ENCODE measurements at places on chromosomes 16 and 17.

- no peak for DNase-seq
These were observed 2.3 kb downstream of the FOXC2 start for GRCh38 chr16:86568677-86569623.

DNA sequence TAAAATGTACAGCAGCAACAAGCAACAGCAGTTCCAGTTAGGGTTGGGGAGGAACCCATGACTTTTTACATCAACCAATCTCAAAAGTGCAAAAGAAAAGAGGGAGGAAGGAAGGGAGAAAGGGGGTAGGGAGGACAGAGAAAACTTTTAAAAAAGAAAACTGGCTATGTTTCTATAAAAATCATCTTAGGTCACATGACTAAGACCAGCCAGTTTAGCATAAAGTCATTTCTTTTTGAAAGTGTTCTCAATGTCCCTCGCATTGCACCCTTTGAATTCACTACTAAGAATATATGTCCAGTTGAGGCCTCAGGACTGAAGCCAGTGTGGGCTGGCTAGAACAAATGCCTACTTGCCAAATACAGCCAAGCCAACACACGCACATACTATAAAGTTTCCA is 28.9 kb downstream of the DCUN1D3 start:
- no peak for DNase-seq

- DNase-seq = no peak
These were observed 263.1 kb upstream of the TNRC6C start for GRCh38 chr17:77695386-77695785.

- DNase-seq = no peak
These were observed 9.0 kb downstream of the MAP2K6 start for GRCh38 chr17:69423450-69423849.

DNA sequence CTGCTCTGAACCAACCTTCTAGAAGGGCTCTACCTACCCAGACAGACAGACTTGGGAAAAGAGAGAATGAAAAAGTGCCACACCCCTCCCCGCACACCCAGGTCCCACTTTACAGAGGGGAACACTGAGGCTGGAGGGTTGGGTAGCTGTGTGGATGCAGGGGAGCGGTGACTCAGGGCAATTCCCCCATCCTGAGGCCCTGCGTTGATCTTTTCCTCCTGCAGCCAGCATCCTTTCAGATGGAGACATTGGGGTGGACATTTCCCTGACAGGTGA is 10.0 kb downstream of the CETP start:
- DNase-seq = no peak

DNA sequence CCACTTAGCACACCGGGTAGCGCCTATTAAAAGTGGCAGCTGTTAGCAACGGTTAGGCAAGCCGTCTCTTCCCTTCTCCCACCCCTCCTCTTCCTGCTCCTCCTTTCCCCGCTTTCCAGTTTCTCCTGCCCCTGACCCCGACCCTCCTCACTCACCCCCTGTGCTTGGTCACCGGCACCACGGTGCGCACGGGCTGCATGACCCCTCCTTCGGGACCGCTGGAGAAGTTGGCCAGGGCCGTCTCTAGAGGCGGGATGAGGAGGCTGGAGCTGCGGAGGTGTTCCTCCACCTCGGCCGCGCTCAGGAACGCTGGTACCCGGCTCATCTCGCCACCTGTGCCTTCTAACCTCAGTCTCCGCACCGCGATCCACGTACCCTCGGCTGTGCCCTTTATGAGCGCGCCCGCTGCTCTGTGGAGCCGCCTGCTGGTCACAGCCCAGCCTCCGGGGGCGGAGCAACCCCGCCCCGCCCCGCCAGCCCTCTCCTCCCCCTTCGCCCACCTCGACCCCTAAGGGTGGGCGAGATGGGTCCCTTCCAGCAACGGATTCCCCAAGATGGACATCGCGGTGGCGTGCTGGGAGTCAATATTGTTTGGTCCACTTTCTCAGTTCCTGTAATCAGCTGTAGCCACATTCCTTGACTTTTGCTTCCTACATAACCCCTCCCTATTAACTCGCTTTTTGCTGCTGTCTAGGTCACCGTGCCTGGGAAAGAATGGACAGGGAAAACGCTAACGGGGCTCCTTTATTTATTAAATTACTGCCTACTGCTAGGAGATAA is at the start of gene CRYM:
Gene CRYM (minus strand): TSS at position 364 of the 780 bp plus-strand sequence. CDS start 39 bp downstream, at position 325.
- no peak for DNase-seq

- DNase-seq = no peak
These were observed at the start of gene PRR11 for GRCh38 chr17:59155439-59156177. PRR11 (plus strand) TSS chr17:59155746; CDS start chr17:59169753, 14,007 bp downstream.

DNA sequence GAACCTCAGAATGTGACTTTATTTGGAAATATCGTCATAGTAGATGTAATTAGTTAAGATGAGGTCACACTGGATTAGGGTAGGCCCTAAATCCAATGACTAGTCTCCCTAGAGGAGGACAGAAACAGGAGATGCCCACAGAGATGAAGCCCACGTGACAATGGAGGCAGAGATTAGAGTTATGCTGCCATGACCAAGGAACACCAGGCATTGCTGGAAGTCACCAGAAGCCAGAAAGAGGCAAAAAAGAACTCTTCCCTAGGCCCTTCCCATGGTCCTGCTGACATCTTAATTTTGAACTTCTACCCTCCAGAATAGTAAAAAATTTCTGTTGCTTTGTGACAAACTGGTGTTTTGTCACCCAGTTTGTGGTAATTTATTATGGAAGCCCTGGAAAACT is 49.6 kb downstream of the IKZF3 start:
- DNase-seq = no peak

DNA sequence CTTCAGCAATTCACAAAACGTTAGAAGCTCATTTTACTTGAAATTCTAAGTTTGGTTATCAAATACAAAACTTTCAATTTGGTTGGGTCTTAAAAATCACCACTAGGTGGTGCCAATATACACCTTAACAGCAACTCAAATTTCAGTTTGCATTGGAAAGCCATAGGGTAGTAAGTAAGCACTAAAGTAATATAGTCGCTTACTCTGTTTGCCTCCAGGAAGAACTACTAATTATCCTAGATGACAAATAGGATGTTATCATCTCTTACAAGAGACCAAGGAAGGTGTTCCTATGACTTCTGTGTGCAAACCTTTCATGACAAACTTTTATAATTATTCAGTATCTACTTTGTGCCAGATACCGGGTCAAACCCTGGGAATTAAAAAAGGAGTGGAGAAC is 93.3 kb downstream of the MYO1D start:
- peak; percentile 61 for DNase-seq

GRCh38 chr16:84080378-84080777 is 36.4 kb downstream of the MBTPS1 start:
- no peak for DNase-seq

DNA sequence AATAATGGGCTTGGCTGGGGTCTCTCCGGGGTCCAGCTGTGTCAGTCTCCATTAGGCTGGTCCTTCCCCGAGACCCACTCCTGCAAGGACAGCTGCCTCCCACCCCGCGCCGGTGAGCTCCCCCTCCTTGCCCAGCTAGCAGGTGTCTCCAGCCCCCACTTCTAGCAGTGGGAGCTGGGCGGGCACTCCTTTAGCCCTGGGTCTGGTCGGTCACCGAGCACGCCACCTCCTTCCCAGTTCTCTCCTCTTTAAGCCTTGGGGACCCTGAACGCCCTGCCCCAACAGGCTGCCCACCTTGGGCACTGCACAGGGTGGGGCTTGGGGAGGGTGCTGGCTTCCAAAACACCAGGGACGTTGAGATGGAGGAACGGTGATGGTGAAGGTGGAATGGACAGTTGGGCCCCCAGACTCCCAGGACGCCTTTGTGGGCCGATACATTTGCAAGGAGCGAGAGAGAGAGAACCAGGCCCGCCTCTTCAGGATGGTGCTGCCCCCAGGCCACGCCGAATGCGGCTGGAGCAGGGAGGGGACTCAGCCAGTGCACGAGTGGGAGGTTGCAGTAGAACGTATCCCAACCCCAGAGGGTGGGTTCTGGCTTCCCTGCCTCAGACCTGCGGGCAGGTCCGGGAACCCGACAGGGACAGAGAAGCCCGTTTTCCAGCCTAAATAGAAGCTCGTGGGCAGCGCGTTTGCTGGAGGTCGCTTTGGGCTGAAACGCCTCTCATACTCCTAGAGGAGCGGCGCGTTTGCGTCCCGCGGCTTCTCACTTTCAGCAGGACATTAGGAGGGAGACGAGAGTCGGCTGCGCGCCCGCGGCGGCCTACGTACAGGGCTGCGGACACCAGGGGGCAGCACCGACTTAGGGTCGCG is 10.7 kb downstream of the TBX2 start:
- peak; percentile 54 for DNase-seq

DNA sequence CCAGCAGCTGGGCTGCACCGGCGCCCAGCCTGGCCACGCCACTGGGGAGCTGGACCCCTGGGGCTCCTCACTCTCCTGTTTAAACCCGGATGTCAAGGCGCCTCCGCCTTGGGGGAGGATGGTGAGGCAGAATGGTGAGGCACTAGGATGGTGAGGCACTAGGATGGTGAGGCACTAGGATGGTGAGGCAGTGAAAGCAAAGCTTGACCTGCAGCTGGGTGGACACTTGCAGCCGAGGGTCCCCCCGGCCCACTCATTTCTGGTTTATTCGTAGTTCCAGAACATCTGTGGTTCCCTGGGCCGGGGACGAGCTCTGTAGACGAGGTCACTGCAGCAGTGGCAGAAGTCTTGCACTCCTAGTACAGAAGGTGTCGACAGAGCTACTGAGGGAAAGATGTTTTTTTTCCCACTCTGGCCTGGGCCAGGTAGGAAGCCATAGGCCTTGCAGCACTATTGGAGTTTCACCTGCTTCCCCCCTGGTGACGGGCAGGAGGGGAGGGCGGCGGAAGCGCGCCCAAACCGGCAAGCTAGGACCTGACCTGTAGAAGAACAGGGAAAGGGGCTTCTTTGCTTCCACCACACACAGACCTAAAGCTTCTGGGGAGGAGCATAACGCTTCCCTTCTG is 1.1 kb upstream of the HNF1B start:
- DNase-seq = no peak

GRCh38 chr17:40178660-40179059 is 1.4 kb downstream of the RAPGEFL1 start:
- no peak for DNase-seq

- no peak for DNase-seq
These were observed 48.8 kb downstream of the MYH11 start for GRCh38 chr16:15808071-15808470.

- no peak for DNase-seq
These were observed 5.9 kb downstream of the STRADA start for GRCh38 chr17:63735691-63736090.
